ENCODE measurements at places on chromosomes 1 and 21. TPM values are rescaled to one million over a fixed set of nuclear protein-coding genes. Genes with fewer than 3 reads are reported as not detected.

DNA sequence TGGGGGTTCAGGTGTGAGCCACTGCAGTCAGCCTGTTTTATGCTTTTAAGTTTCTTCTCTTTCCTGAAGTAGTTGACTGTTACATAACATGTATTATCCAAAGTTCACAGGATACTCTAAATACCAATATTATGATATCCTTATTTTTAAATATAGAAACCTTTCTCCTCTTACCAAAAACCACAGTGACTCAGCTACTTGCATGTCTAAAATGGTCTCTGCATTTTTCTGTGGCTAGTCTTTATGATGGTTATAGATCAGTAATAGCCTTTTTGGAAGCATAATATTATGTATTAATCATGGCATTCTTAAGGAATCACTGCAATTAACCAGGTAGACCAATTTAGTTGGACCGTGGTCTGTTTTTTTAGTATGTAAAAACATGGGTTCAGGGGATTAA is 210.8 kb upstream of the CACYBP start:
- H3K4me3 ChIP-seq = no peak overlapping the region
- no peaks in the 10 kb centered on the region for H3K27me3 ChIP-seq
- peaks cover 3% of the 10 kb centered on the region for H3K4me1 ChIP-seq
- H3K27ac ChIP-seq = no peak overlapping the region
- H3K36me3 ChIP-seq = no peaks in the 10 kb centered on the region

DNA sequence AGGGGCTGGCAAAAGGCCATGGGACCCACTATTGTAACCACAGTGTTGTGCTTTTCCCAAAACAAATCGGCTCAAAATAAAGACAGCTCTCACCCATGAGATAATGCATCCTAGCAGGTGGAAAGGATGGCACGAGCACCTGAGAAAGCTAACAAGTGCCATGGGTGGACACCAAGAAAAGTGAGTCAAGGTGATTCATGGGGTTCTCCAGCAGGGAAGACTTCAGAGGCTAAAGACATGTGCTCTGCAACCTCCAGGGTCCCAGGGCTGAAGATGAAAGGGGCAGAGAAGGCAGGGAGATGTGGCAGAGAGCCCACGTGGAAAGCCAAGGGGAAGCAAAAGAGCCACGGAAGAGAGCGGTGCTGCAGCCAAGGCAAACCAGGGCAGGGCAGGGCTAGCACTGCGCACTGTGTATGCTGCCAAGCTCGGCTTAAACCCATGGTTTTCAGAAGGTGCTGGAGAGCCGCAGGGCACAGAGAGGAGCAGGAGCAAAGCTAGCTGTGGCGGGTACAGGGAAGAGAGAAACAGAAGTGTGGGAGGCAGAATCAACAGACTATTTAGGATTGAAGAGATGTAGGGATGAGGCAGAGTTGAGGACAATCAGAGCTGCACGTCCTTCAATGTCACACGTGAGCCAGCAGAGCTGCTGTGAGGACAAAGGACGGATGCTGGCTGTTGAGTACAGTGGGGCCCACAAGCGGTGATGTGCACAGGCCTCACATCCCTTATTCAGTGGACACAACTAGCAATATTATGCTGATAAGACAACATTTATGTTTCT is 41.8 kb upstream of the C1orf198 start:
- H3K27me3 ChIP-seq = no peaks in the 10 kb centered on the region
- H3K4me1 ChIP-seq = no peaks in the 10 kb centered on the region
- peaks cover 82% of the 10 kb centered on the region for H3K36me3 ChIP-seq
- no peak overlapping the region for H3K4me3 ChIP-seq
- no peak overlapping the region for H3K27ac ChIP-seq

DNA sequence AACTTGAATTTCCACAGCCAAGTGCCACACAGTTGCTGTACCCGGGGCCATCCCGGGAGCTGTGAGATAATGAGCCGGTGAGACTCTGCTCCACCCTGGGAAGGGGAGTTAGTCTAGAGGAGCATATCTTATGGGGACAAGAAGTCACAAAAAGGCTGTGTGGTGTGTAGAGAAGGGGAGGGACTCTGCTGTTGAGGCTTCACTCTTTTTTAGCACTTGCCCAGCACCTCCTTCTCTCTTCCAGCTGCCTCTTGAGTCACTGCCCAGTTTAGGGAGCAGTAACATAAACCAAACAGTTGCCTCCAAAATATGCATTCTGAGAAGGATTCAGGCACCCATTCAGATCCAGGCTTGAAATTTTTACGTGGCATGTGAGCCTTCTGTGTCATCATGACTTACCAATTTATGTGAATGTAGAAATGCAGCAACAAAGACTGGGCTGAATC is 744 bp upstream of the WDR26 start:
- H3K4me3 ChIP-seq = peak overlapping the region; percentile 86
- H3K36me3 ChIP-seq = peaks cover 2% of the 10 kb centered on the region
- H3K27me3 ChIP-seq = no peaks in the 10 kb centered on the region
- no peak for DNase-seq
- H3K4me1 ChIP-seq = peaks cover 17% of the 10 kb centered on the region

DNA sequence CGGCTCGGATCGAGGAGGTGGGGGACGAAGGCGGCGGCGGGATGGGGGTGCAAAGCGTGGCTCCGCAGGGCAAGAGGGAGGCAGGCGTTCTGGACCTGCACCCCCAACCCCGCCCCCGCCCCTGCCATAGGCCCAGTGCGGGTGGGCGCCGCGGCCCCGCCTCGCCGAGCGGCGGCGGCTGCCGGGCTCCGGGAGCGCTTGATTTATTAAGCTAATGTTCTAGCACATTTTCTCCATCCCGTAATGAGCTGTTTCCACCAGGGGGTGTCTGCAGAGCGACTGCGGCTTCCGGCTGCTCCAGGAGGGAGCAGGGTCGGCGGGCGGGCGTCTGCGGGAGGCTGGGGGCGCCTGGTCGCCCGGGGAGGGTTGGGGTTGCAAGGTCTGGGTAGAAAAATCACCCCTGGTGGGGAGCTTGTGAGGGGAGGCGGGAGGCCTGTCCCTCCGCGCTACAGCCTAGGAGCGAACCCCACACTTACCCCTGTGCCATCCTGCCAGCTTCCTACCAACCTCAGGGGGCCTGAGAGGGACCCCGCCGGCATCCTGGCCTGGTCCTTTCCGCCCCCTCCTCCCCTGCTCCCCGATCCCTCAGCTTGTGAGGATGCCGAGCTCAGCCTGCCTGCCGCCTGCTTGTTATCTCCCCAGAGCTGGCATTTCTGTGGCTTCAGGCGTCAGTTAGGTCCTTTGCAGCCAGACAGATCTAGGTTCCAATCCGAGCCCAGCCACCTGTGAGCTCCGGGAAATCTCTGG is 48.5 kb upstream of the ACOT11 start:
- H3K4me1 ChIP-seq = peaks cover 14% of the 10 kb centered on the region
- no peak overlapping the region for H3K4me3 ChIP-seq
- peak; percentile 65 for DNase-seq
- H3K36me3 ChIP-seq = no peaks in the 10 kb centered on the region
- no peak overlapping the region for H3K27ac ChIP-seq

DNA sequence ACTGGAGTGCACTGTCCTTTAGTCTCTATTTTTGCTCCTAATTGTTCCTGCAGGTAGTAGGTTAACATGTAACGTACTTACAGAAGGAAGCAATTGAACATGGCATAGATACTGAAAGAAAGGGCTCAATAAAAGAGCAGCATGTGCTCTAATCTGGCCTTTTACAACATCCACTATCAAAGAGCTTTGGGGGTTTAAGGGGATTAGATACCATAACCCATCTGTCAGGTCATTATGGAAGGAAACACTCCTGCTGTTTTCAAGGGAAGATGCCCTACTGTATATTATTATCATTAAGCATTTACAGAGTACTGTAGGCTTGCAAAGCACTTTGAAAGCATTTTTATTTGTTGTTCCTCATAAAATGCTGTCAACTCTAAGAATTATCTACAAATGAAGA is 152.8 kb downstream of the TTLL7 start:
- no peak overlapping the region for H3K27ac ChIP-seq
- H3K4me3 ChIP-seq = no peak overlapping the region
- no peaks in the 10 kb centered on the region for H3K4me1 ChIP-seq
- H3K27me3 ChIP-seq = no peaks in the 10 kb centered on the region
- H3K36me3 ChIP-seq = no peaks in the 10 kb centered on the region
- DNase-seq = no peak

- no peaks in the 10 kb centered on the region for H3K27me3 ChIP-seq
- peaks cover 7% of the 10 kb centered on the region for H3K36me3 ChIP-seq
- DNase-seq = no peak
- no peak overlapping the region for H3K27ac ChIP-seq
These were observed 29.9 kb upstream of the EDN2 start for GRCh38 chr1:41514381-41514780.

DNA sequence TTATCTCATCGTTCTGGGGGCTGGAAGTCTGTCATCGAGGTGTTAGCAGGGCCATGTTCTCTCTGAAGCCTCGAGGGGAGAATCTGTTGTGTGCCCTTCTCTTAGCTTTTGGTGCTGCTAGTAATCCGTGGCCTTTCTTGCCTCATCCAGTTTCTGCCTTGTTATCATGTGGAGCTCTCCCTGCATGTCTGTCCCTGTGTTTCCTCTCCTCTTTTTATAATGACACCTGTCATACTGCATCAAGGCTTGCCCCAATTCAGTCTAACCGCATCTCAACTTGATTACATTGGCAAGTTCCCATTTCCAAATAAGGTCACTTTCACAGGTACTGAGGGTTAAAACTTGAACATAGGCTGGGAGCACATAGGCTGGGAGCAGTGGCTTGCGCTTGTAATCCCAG is 82.6 kb upstream of the CNIH3 start:
- no peak for DNase-seq
- no peaks in the 10 kb centered on the region for H3K4me1 ChIP-seq
- no peak overlapping the region for H3K4me3 ChIP-seq
- H3K27me3 ChIP-seq = no peaks in the 10 kb centered on the region

DNA sequence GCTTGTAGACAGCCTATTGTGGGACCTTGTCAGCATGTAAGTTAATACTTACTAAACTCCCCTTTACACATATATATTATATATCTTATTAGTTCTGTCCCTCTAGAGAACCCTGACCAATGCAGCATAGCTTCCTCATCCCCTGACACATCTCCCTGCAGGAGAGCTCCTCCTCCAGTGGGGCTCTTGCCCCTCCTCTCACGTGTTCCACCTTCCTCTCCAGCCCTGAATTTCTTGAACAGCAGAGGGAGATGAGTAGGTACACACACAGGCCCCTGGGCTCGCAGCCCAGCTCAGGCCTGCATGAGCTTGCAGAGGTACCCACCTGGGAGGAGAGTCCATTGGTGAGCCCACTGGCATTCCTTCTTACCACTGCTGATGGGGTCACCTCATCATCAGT is 27.3 kb upstream of the GOLT1A start:
- H3K36me3 ChIP-seq = no peaks in the 10 kb centered on the region
- H3K4me1 ChIP-seq = no peaks in the 10 kb centered on the region
- no peak overlapping the region for H3K4me3 ChIP-seq
- no peak overlapping the region for H3K27ac ChIP-seq
- DNase-seq = no peak
- no peaks in the 10 kb centered on the region for H3K27me3 ChIP-seq

DNA sequence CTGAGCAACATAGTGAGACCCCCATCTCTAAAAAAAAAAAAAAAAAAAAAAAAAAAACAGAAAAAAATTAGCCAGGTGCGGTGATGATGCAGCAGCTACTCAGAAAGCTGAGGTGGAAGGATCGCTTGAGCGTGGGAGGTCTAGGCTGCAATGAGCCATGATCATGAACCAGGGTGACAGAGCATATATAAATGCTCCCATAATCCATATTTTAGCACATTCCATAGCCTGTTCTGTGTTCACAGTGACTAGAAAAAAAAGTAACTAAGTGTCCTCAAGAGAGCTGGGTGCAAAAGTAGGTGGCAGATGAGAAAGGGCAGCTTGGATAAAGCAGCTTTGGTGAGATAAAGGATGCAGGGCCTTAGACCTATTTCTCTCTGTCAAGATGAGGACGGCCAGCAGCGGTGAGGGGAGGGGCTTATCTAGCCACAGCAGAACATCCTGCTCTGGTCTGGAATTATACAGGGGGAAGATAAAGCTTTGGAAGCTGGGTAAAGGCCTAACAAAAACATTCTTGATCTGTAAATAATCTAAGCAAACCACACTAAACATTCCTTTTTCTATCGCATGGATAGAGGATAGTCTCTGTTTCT is 205.3 kb downstream of the DAB1 start:
- no peak overlapping the region for H3K27ac ChIP-seq
- no peak overlapping the region for H3K4me3 ChIP-seq
- H3K4me1 ChIP-seq = no peaks in the 10 kb centered on the region
- DNase-seq = no peak

GRCh38 chr1:18160290-18160942 is 52.8 kb downstream of the IGSF21 start:
- no peak for DNase-seq
- H3K27me3 ChIP-seq = no peaks in the 10 kb centered on the region
- H3K4me3 ChIP-seq = no peak overlapping the region
- no peaks in the 10 kb centered on the region for H3K36me3 ChIP-seq
- H3K4me1 ChIP-seq = no peaks in the 10 kb centered on the region
- no peak overlapping the region for H3K27ac ChIP-seq

DNA sequence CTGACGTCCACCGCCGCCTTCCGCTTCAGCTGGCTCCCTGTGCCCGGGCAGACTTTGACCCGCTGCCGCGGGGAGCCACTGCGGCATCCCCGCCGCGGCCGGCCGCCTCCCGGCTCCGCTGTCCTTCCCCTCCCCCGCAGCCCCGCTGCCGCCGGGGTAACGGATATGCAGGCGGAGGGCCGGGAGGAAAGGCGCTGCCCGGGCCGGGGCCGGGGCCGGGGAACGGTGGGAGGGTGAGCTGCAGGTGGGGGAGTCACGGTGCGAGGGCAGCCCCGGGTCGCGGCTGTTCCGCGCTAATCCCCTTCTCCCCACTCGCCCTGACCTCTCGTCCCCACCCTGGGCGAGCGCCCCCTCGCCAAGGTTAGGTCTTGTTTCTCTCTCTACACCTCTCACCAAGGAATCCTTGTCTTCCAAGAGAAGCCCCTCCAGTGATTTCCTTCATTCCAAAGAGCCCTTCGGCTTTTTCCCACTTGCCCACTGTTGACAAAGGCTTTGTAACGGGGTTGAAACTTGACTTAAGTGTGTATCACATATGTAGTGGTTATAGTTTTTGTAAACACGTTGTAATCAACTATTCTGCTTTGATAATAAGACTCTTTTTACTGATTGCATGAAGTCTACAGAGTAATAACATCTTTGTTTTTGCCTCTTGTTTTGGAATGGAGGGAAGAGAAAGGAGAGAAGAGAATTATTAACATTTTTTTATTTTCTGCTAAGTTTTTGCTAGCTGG is 669 bp downstream of the XPR1 start:
- peak overlapping the region; percentile 95 for H3K4me3 ChIP-seq
- H3K27me3 ChIP-seq = no peaks in the 10 kb centered on the region
- no peaks in the 10 kb centered on the region for H3K36me3 ChIP-seq
- peak; percentile 65 for DNase-seq
- H3K4me1 ChIP-seq = peaks cover 3% of the 10 kb centered on the region
- H3K27ac ChIP-seq = peak overlapping the region; percentile 92

GRCh38 chr21:36960676-36961284 is 5.7 kb downstream of the HLCS start:
- H3K27ac ChIP-seq = no peak overlapping the region
- DNase-seq = no peak
- peaks cover 5% of the 10 kb centered on the region for H3K4me1 ChIP-seq

GBP7 gene
- not detected for total RNA-seq

KCNJ9 gene
- not detected for total RNA-seq

LCE3E gene
- not detected for total RNA-seq

SHE gene
- 0.10 TPM for total RNA-seq

TAF1A gene
- 10.4 TPM for total RNA-seq

FAM167B gene
- 0.54 TPM for total RNA-seq

FPGT gene
- 3.5 TPM for total RNA-seq

Measured in natural killer cell (primary cell).